ENCODE measurements at places on chromosomes 12 and 14. TPM values are rescaled to one million over a fixed set of nuclear protein-coding genes. Genes with fewer than 3 reads are reported as not detected.

Gene RILPL2
- total RNA-seq: 0.10 TPM

Gene A2M
- total RNA-seq: 346 TPM

Gene NUDT14
- 114 TPM for total RNA-seq

Gene TCP11L2
- total RNA-seq: 17.1 TPM

Gene INHBC
- total RNA-seq: not detected

Gene LHX5
- 3.1 TPM for total RNA-seq

Gene TEX52
- total RNA-seq: not detected

Gene PTPRO
- total RNA-seq: 32.5 TPM

Gene FUT8
- 56.6 TPM for total RNA-seq

Gene C1QL4
- 4.8 TPM for total RNA-seq

Gene GZMH
- total RNA-seq: not detected

Gene MYBPC1
- total RNA-seq: not detected

Gene VAMP1
- total RNA-seq: 14.0 TPM

Gene AEBP2
- 21.0 TPM for total RNA-seq

Gene CLEC1B
- total RNA-seq: not detected

Gene SERPINA9
- not detected for total RNA-seq

Gene LBHD2
- total RNA-seq: not detected

Gene KRT73
- not detected for total RNA-seq

Gene COX6A1
- total RNA-seq: 405 TPM

Gene PHLDA1
- 169 TPM for total RNA-seq

Gene HECTD4
- 261 TPM for total RNA-seq

Gene TBC1D30
- 15.2 TPM for total RNA-seq

Gene FOXN4
- total RNA-seq: 0.61 TPM

Gene PRH2
- not detected for total RNA-seq

Gene DIO2
- 1.5 TPM for total RNA-seq

Gene MAP3K9
- 20.0 TPM for total RNA-seq

Gene OR11H6
- not detected for total RNA-seq

Data from glutamatergic neuron (in vitro differentiated cells).